ENCODE measurements at places on chromosomes 1 and 21. TPM values are rescaled to one million over a fixed set of nuclear protein-coding genes. Genes with fewer than 3 reads are reported as not detected.
A peak's percentile ranks its signal among the peaks of the same experiment; 100 is the strongest.

The CELA3B gene
- total RNA-seq: not detected

- no peaks in the 10 kb centered on the region for H3K36me3 ChIP-seq
- no peaks in the 10 kb centered on the region for H3K4me1 ChIP-seq
- DNase-seq: peak; percentile 52
- H3K4me3 ChIP-seq: no peak overlapping the region
These were observed 144.6 kb upstream of the TNR start for GRCh38 chr1:175887981-175888428.

GRCh38 chr1:117121589-117122329 is at the start of gene TRIM45:
Gene TRIM45 (minus strand): TSS chr1:117121749. CDS start chr1:117121201, 548 bp downstream.
- H3K27me3 ChIP-seq: no peaks in the 10 kb centered on the region
- peak within 1 kb of the TSS; percentile 72 for H3K4me3 ChIP-seq
- DNase-seq: peak; percentile 94
- H3K36me3 ChIP-seq: no peaks in the 10 kb centered on the region

GRCh38 chr1:44170281-44170823 is 28.9 kb upstream of the KLF18 start:
- no peak overlapping the region for H3K4me3 ChIP-seq
- H3K27ac ChIP-seq: no peak overlapping the region
- no peak for DNase-seq
- no peaks in the 10 kb centered on the region for H3K36me3 ChIP-seq

- H3K36me3 ChIP-seq: no peaks in the 10 kb centered on the region
- no peaks in the 10 kb centered on the region for H3K4me1 ChIP-seq
- no peak overlapping the region for H3K27ac ChIP-seq
- H3K4me3 ChIP-seq: no peak overlapping the region
- no peaks in the 10 kb centered on the region for H3K27me3 ChIP-seq
These were observed 31.8 kb upstream of the DISP1 start for GRCh38 chr1:222783051-222783450.

The TBX15 gene
- total RNA-seq: not detected

The C1orf146 gene
- total RNA-seq: not detected

GRCh38 chr21:22544747-22545146 is 1546.5 kb downstream of the NCAM2 start:
- no peaks in the 10 kb centered on the region for H3K36me3 ChIP-seq
- DNase-seq: no peak
- H3K4me3 ChIP-seq: no peak overlapping the region
- no peaks in the 10 kb centered on the region for H3K27me3 ChIP-seq
- no peak overlapping the region for H3K27ac ChIP-seq
- H3K4me1 ChIP-seq: no peaks in the 10 kb centered on the region

DNA sequence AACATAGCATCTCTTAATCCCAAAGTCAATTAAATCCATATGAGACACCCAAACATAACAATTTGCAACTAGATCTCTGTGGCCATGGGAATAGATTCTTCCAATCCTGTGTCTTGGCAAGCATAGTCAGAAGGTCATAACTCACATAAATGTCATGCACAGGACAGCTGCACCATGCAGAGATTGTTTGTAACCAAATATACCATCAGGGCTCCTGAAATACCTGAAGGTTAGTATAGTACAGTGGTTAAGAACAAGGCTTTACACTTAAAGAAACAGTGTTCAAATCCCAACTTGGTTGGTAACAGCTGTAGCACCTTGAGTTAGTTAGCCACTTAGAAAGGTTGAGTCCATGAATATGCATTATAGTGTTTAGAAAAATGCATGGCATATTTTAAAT is 82.6 kb upstream of the CCDC190 start:
- H3K27me3 ChIP-seq: no peaks in the 10 kb centered on the region
- H3K4me3 ChIP-seq: no peak overlapping the region
- no peak overlapping the region for H3K27ac ChIP-seq
- H3K36me3 ChIP-seq: no peaks in the 10 kb centered on the region
- H3K4me1 ChIP-seq: peaks cover 5% of the 10 kb centered on the region

DNA sequence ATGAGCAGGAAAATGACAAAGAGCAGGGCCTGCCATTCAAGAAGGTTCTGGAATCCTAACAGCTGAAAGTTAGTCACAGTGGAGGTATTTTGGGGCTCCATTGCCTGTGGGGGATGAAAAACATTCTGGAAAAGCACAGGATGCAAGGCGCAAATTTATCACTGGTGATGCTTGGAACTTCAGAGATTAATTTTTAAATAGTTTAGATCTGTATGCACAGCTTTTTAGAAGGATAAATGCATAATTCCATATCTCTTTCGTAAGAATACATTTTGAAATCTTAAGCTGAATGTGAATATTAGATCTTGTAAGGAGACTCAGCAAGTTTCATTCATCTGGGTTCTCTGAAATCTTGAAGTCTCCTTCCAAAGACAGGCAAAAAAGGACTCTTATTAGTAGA is at the start of gene OR11L1:
OR11L1 (minus strand) TSS at position 101 of the 400 bp plus-strand sequence; CDS start at position 101, 0 bp downstream.
- no peak within 1 kb of the TSS for H3K27ac ChIP-seq
- no peaks in the 10 kb centered on the region for H3K27me3 ChIP-seq

The TAS1R1 gene
- not detected for total RNA-seq

DNA sequence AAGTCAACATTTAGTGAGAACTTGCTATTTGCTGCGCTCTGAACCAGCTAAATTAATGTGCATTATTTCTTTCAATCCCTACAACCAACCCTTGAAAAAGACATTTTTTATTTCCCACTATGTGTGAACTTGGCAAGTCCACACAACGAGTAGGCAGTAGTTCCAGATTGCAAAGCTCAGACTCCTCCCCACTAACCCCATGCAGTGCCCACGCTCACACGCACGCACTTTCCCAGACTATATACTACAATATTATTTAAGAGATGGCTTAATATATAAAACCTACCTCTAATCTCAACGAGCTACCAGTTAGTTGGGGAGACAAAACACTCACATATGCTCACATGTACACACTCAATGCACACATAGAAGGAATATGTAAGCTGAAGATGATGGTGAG is 671.2 kb downstream of the LMO4 start:
- H3K36me3 ChIP-seq: no peaks in the 10 kb centered on the region
- no peak overlapping the region for H3K4me3 ChIP-seq
- peaks cover 5% of the 10 kb centered on the region for H3K4me1 ChIP-seq
- H3K27me3 ChIP-seq: no peaks in the 10 kb centered on the region
- no peak overlapping the region for H3K27ac ChIP-seq
- no peak for DNase-seq

- no peaks in the 10 kb centered on the region for H3K27me3 ChIP-seq
- no peaks in the 10 kb centered on the region for H3K4me1 ChIP-seq
- no peak for DNase-seq
- H3K27ac ChIP-seq: no peak overlapping the region
These were observed 3.2 kb downstream of the ANGPTL1 start for GRCh38 chr1:178867670-178868069.

- H3K27me3 ChIP-seq: no peaks in the 10 kb centered on the region
- no peak for DNase-seq
- no peaks in the 10 kb centered on the region for H3K36me3 ChIP-seq
- no peak overlapping the region for H3K4me3 ChIP-seq
These were observed 1.9 kb downstream of the AGO1 start for GRCh38 chr1:35884934-35885333.

The KLHL12 gene
- total RNA-seq: 23.2 TPM

DNA sequence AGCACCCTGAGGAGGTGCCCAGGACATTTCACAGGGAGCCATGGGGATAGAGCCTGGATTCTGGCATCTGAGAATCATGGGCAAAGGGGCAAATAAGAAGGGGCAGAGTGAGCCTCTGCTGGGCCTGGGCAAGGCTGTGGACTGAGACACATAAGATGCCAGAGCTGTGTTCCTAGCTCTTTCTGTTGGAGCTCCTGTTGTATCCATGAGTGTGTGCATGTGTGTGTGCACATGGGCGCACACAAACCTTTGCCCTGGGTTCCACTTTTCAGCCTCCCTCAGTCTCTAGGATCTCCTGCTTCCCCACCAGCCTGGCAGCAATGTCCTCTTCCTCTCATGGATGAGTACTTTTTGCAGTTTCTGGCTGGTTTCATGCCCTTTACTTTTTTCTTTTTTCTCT is 44.0 kb downstream of the ATF3 start:
- H3K27ac ChIP-seq: no peak overlapping the region
- no peaks in the 10 kb centered on the region for H3K4me1 ChIP-seq
- no peaks in the 10 kb centered on the region for H3K27me3 ChIP-seq

The ACTL8 gene
- total RNA-seq: 88.9 TPM

- no peak for DNase-seq
- no peak overlapping the region for H3K4me3 ChIP-seq
- H3K27me3 ChIP-seq: no peaks in the 10 kb centered on the region
- H3K4me1 ChIP-seq: no peaks in the 10 kb centered on the region
- H3K27ac ChIP-seq: no peak overlapping the region
These were observed 723.5 kb upstream of the ADAMTS5 start for GRCh38 chr21:27690426-27690825.

The DCST1 gene
- total RNA-seq: not detected

DNA sequence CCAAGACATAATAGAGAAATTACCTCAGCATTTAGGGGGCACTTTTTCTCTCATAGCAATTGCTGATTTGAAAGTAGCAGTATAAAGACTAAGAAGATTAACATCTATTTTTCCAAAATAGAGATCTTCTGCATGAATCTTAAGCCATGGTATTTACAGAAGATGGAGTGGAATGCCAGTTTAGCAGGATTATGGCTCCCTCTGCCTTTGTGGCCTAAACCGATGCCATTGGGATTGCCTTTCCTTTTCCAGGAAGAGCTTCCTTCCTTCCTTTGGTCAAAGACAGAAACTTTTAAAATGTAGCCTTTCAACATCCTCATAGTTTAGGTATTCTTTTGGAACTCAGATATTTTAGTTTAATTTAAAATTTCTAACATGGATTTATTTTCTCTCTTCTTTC is 39.4 kb downstream of the CFHR5 start:
- H3K27me3 ChIP-seq: no peaks in the 10 kb centered on the region
- no peaks in the 10 kb centered on the region for H3K36me3 ChIP-seq
- H3K4me3 ChIP-seq: no peak overlapping the region
- H3K4me1 ChIP-seq: no peaks in the 10 kb centered on the region
- no peak overlapping the region for H3K27ac ChIP-seq

- H3K4me3 ChIP-seq: no peak overlapping the region
- no peak for DNase-seq
- H3K27me3 ChIP-seq: no peaks in the 10 kb centered on the region
- H3K36me3 ChIP-seq: no peaks in the 10 kb centered on the region
These were observed 15.8 kb downstream of the UBE2G2 start for GRCh38 chr21:44785620-44786335.

DNA sequence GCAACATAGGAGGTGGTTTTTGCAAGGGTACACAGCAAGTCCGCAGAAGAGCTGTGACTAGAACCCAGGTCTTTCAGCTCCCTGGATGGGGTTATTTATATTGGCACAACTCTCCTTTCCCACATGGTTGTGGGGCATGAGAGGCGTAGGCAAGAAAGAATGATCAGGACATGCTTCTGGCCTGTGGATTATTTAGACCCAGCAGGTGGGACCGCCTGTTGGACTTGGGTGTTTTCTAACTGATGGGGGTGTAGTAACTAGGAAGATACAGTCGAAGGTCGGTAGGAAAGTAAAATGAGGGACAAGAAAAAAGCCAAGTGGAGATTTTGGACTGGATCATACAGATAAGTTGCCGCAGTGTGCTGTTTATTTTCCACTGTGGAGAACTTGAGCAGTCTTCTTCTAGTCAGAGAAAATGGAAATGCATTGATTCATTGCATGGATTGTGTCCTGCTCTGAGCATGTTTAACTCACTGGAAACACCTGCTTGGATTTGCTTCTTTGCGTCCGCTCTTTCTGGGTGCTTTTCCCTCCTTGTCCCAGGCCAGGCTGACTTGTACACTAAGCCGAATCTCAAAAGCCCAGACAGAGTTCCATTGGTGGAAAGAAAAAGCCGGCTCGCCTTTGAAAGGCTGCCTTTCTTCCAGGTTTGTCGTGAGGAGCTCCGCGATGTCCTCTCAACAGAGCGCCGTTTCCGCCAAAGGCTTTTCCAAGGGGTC is 592 bp downstream of the CRCT1 start:
- no peak for DNase-seq
- no peaks in the 10 kb centered on the region for H3K36me3 ChIP-seq
- no peak overlapping the region for H3K27ac ChIP-seq
- H3K27me3 ChIP-seq: no peaks in the 10 kb centered on the region
- peaks cover 16% of the 10 kb centered on the region for H3K4me1 ChIP-seq
- H3K4me3 ChIP-seq: peak overlapping the region; percentile 38

The ATP5PB gene
- 194 TPM for total RNA-seq

The GSTM4 gene
- total RNA-seq: 11.9 TPM

DNA sequence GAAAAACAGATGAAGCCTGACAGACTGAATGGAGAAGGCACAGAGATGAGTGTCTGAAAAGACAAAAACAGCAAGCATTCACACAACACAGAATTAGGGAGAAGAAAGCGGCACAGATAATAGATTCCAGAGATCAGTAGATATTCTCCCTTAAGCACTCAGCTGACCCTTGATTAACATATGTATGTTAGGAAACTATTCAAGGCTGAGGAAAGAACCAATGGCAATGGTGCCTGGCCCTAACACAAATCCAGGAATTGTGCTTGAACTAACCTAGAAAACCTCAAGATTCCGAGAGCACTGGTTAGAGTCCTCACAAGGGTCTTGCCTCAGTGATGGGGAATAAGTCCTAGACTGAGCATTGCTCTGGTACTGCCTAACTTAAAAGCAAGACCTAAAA is 30.9 kb downstream of the KCNT2 start:
- H3K27me3 ChIP-seq: no peaks in the 10 kb centered on the region
- no peak overlapping the region for H3K27ac ChIP-seq
- H3K4me1 ChIP-seq: no peaks in the 10 kb centered on the region
- no peak overlapping the region for H3K4me3 ChIP-seq
- no peak for DNase-seq

The ADAMTS1 gene
- total RNA-seq: not detected

DNA sequence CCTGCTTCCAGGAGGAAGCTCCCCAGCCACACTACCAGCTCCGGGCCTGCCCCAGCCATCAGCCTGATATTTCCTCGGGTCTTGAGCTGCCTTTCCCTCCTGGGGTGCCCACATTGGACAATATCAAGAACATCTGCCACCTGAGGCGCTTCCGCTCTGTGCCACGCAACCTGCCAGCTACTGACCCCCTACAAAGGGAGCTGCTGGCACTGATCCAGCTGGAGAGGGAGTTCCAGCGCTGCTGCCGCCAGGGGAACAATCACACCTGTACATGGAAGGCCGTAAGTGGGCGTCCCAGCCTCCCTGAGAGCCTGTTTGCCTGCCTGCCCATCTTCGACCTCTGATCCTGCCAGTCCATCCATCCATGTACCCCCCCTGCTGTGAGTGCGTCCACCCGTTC is 3.6 kb downstream of the ECM1 start:
- H3K4me3 ChIP-seq: no peak overlapping the region
- H3K27ac ChIP-seq: no peak overlapping the region
- no peak for DNase-seq
- no peaks in the 10 kb centered on the region for H3K27me3 ChIP-seq
- H3K36me3 ChIP-seq: no peaks in the 10 kb centered on the region
- peaks cover 11% of the 10 kb centered on the region for H3K4me1 ChIP-seq

- no peaks in the 10 kb centered on the region for H3K27me3 ChIP-seq
- H3K4me3 ChIP-seq: no peak overlapping the region
- H3K36me3 ChIP-seq: no peaks in the 10 kb centered on the region
- DNase-seq: no peak
- no peaks in the 10 kb centered on the region for H3K4me1 ChIP-seq
These were observed 104.4 kb upstream of the GNG12 start for GRCh38 chr1:67937651-67938050.

The AUNIP gene
- total RNA-seq: 12.3 TPM

GRCh38 chr1:90850181-90850897 is 133.2 kb upstream of the BARHL2 start:
- no peaks in the 10 kb centered on the region for H3K27me3 ChIP-seq
- DNase-seq: peak; percentile 38
- H3K36me3 ChIP-seq: no peaks in the 10 kb centered on the region
- H3K27ac ChIP-seq: no peak overlapping the region
- H3K4me1 ChIP-seq: no peaks in the 10 kb centered on the region
- peak overlapping the region; percentile 87 for H3K4me3 ChIP-seq

The RBM11 gene
- 0.61 TPM for total RNA-seq

The CRNN gene
- not detected for total RNA-seq

All from Caco-2 (cell line).